NCI-H1436 treated with DMSO at 0.1 percent for 48 hours (cell line): ENCODE measurements at places on chromosomes 12 and 14.

DNA sequence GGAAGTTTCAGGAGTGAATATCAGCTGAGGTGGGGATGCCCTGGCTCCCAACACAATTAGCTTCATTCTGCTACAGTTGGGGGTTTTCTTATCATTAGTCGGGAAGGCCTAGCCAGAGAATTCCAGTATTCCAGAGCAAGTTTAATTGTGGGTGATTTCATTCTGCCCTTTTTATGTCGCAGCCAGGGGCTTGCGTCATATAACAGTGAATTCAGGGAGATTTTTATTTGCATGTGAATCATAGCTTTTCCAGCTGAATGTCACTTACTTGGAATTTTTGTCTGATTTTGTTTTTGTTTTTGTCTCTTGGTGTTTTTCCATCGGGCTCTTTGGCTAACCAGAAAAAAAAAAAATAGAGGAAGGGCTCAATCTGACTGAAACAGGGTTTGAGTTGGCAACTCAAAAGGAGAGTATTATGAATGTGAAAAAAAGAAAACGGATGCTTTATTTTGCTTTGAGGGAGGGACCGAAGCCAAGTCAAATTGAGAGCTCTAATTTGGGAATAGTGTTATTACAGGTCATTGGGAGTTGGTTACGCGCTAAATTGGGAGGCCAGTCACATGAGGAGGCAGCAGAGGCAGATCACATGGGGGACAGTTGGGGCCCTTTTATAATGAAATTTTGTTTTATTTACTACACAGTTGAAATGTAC is 119.4 kb downstream of the SAMD4A start:
- DNase-seq: no peak

GRCh38 chr12:27333403-27334009 is 870 bp downstream of the BMAL2 start:
- DNase-seq: no peak

GRCh38 chr12:89244536-89244935 is 107.8 kb downstream of the DUSP6 start:
- DNase-seq: no peak

DNA sequence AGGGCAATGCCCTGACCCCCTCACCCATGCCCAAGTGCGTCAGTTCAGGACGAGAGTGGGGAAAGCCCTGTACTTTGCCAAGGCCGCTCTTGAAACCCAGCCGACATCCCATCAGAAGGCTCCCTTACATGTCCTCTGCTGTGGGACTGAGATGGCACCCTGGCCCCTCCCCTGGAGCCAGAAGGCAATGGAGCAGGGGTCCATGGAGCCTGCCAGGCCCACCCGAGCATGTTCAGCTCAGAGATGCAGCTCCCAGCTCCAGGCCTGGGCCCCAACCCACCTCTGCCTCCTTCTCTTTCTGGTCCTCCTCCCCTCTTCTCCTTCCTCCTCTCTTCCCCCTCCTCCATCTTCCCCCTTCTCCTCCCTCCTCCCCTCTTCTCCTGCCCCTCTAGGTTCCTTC is 95.5 kb downstream of the PAPOLA start:
- DNase-seq: no peak

DNA sequence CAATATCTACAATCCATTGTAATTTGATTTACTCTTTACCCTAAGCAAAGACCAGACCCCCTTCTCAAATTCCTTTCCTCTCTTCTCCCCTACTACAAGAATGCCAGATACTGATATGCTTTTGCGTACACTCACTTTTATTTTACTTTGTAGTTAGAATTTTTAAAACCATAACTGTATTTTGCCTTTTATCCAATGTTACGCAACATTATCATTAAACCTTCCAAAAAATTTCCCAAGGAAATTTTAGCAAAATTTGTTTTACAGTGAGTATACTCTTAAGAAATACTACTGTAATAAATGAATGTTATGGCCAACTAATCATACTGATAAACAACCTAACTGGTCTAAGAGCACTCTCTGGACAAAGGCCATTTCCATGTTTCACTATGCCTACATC is 22.3 kb downstream of the ATP2B1 start:
- no peak for DNase-seq

- DNase-seq: no peak
Measured at GRCh38 chr14:34966413-34966812, 16.4 kb upstream of the SRP54 start.

DNA sequence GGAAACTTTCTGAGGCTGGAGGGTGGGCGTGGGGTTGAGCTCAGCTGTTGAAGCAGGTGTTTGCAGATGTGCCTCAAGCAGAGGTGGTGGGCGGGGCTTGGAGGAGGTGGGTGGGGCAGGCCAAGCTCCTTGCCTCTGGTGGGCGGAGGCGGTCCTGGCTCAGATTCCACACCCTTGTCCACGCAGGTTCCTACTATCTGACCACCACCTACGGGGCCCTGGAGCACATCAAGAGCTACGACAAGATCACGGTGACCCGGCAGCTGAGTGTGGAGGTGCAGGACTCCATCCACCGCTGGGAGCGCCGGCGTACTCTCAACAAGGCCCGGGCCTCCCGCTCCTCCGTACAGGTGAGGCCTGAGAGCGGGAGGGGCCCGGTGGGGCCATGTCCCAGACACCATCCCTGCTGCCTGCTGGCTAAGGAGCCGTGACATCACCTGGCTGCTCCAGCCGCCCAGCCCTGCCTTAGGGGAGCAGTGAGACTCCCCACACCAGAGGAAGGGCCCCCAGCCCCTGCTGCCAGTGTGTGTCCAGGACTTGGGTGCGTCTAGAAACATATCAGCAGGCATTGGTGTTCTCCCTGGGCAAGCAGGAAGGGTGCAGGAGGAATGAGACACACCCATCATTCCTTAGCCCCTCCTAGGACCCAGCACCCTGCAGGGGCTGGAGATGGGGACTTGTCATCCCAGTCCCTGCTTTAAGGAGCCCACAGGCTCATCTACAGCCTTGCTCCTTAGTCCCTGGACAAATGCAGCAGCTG is 63.4 kb downstream of the LGMN start:
- no peak for DNase-seq

DNA sequence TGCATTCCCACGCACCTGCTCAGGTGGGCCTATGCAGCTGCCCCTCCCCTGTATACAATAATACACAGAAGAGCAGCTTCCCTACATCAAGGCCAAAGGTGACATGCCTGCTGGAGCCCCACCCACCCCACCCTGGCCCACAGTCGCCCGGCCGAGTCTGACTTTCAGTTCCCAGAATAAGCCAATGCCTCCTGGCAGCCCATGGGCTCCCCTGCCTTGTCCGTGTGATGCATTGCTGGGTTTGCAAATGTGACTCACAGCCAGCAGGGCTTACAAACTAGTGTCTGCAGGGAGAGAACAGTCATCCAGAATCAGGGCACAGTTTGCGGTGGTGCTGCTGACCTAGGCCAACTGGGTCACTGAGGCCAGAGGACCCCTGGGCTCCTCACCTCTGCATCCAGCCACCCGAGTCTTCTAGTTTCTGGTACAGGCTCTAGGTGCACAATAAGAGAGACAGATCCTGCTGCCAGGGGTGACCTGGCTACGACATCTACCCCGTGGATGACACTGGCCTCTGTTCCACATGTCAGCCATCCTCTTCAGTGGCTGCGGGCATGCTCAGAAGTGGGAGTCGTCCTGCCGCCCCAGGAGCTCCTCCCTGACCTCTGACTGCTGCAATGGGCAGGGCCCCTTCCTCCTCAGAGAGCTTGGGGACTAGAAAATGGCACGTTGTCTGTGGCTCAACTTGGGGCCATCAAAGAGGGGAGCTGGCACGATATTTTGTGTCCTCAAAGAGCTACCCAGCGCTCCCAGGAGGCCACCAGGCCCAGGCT is 84.5 kb downstream of the CHGA start:
- DNase-seq: no peak

- DNase-seq: no peak
Measured at GRCh38 chr12:6450091-6450868, 1.6 kb upstream of the TAPBPL start.

DNA sequence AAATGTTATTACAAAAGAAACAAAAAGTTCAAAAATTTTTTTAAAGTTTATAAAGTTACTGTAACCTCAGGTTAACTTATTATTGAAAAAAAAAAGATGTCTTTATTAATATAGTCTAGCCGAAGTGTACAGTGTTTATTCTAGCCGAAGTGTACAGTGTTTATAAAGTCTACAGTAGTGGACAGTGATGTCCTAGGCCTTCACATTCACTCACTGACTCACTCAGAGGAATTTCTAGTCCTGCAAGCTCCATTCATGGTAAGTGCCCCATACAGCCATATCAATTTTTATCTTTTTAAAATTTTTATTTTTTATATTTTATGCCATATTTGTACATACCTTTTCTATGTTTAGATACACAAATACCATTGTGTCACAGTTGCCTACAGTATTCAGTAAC is 10.4 kb downstream of the ATG2B start:
- DNase-seq: no peak

- no peak for DNase-seq
Measured at GRCh38 chr14:38964630-38965029, 138.4 kb downstream of the SEC23A start.

GRCh38 chr14:56342494-56342942 is 224.3 kb downstream of the PELI2 start:
- no peak for DNase-seq

DNA sequence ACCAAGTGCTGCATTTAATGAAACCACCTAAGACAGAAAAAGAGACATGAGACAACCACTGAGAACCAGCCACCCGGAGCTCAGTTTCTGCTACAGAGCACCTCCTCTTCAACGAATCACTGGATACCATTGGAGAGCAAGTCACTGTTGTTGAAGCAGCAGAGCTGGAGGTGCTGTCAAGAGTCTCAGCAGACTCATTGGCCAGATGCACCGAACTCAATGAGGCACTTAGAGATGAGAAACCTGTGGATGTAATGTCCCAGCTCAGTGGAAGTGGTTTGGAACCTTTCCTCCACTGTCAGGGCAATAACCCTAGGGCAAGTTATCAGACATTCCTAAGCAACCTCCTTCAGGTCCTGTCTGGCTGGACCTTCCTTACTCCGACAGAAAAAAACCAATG is 13.1 kb downstream of the NPC2 start:
- DNase-seq: no peak

GRCh38 chr14:28944605-28945004 is 178.0 kb downstream of the FOXG1 start:
- DNase-seq: no peak

DNA sequence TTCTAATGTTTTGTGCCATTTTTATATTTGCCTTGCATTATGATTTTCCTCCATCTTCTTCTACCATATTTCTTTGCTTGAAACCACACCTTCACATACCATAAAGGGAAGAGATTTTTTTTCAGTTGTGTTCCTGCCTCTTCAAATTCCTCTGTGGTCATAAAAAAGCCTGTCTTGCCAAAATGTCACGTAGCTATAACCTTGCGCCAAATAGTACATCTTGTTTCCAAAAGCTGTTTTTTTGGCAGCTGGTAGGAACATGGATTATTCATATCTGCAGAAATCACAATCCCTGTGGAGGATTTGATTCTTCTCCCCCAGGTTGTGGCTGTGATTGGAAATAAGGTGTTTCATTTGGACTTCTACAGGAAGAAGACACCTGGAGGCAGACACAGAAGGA is 133.6 kb upstream of the SLC35F4 start:
- DNase-seq: no peak
